RCC 7860 (cell line): ENCODE measurements at places on chromosomes 2 and 18.

DNA sequence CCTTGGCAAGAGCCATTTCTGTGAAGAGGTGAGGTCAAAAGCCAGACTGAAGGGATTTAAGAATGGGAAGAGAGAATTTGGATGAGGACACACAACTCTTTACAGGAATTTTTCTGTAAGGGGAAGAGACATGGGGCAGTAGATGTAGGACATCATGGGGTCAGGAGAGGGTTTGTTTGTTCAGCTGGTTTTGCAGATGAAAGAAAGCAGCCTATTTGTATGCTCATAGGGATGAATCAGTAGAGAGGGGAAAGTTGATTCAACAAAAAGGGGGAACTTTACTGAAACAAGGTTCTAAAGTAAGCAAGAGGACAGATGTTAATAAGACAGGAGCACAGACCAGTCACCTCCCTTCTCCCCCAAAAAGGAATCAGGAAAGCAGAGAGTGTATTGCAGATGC lies 11.2 kb downstream of the SCG2 start:
- DNase-seq = no peak

- DNase-seq = no peak
Observed at GRCh38 chr18:49013961-49014604, 63.3 kb upstream of the SMAD7 start.

- DNase-seq = no peak
Observed at GRCh38 chr2:128643221-128644065, 324.8 kb upstream of the HS6ST1 start.

GRCh38 chr2:146317959-146318358 lies 1526.9 kb upstream of the ACVR2A start:
- DNase-seq = no peak

DNA sequence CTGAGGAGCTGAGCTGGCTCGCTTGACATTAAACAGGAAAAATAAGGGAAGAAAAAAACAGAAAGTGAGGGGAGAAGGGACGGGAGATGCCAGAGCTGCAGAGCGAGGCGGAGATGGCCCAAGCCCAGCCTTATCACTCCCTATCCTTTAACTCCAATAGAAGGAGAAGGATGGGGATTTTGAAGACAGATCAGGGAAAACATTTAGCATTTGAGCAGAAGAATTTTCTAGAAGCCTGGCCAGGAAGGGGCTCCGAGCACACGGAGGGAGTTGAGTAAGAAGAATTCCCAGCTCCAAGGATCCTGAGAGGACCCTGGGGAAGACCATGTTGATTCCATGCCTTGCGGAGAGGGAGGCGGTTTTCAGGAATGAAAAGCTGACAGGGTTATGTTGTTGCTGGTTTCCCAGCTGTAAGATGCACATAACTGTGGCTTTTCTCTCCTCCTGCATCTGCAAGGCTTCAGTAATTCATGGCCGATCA lies 35.6 kb downstream of the TWIST2 start:
- DNase-seq = no peak

GRCh38 chr2:88885679-88886416 lies 194.4 kb downstream of the RPIA start:
- no peak for DNase-seq

- no peak for DNase-seq
Observed at GRCh38 chr2:30959653-30960052, 152.4 kb upstream of the CAPN13 start.

DNA sequence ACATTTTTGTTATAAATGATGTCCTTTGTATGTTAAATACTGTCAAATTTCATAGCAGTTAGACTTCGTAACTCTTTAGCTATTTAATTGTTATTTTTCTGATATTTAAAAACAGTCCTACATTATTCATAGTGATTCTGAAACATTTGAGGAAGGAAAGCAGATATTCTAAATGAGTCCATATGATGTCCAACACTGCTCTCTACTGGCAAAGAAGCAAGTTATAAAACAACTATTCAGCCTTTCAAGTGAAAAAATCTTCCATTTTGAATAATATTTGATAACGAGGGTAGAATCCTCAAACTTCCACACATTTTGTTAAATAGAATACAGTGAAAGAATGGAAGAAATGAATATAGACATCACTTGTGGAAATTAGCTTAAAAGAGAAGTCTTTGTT lies 220.8 kb downstream of the GULP1 start:
- DNase-seq = peak; percentile 60

GRCh38 chr2:190698895-190699294 lies 50.0 kb downstream of the NAB1 start:
- no peak for DNase-seq

DNA sequence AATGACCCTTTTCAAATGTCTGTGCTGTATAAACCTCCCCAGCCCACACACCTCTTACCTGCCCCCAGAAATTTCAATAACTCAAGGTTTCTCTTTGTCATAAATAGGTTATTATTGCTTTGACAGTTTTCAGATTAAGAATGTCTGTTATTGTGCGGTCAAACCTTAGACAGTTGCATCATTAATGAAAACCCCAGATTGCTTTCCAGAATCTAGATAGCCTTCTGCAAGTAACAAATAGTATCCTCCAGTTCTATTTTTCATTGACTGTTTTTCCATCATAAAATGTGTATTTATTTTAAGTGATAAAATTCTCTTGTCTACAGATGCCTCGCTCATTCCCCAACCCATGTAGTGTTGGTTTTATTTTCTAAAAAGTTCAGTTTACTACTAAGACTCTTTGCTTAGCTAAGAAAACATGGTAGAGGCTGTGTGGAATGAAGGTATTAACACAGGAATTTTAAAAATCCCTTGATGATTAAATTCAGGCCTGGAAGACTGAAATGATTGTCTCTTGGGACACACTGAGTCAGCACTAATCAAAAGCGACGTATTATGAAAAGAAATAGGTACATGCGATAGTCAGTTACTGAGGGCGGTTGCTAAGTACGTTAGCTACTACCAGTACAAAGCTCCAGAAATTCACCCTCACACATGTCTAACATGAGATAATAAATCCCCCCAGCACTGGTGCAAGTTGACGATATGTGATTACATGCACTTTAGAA lies 38.4 kb upstream of the ITGAV start:
- DNase-seq = no peak

DNA sequence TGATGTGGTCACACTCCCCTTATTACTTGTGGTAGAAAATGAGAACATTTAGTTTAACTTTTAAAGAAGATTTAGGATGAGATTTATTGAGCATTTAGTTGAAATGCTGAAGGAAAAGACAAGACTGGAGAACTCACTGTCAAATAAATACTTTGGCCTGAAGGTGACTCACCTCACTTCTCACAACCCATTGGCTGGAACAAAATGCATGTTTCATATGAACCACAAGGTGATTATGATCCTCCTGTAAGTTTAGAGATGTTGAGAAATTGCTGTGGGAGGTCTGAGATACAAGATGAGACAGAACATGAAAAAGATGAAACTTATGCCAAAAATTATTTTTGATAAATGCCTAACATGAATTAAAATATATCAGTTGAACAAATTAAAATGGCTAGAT lies 1004.5 kb downstream of the SOCS6 start:
- DNase-seq = no peak

- no peak for DNase-seq
Observed at GRCh38 chr18:5476961-5477800, 66.6 kb downstream of the EPB41L3 start.

GRCh38 chr2:172937884-172938712 lies 137.5 kb upstream of the MAP3K20 start:
- DNase-seq = no peak

GRCh38 chr18:8424917-8425725 lies 184.1 kb upstream of the RAB12 start:
- DNase-seq = peak; percentile 92

- DNase-seq = no peak
Observed at GRCh38 chr2:184091456-184091855, 506.9 kb upstream of the ZNF804A start.

GRCh38 chr2:231621051-231621879 lies 28.6 kb downstream of the TEX44 start:
- no peak for DNase-seq

GRCh38 chr2:124832521-124832920 lies 807.4 kb downstream of the CNTNAP5 start:
- no peak for DNase-seq

DNA sequence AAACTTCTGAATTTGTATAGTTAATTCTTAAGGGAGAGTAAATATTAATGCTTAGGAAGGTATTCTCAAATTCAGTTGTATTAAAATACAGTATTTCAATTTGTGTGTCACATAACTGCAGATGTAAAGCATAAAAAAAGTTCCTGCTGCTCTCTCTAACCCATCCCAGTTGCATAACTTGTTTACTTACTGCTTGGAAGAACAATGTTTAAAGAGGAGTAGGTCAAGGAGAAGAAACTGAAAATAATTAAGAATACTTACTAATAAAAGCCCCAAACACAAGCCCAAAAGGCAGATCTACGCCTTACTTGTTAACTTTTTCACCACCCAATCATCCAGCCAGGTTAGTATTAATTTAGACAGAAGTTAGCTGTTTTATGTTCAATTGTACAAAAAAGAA lies 81.2 kb downstream of the ORC4 start:
- no peak for DNase-seq

DNA sequence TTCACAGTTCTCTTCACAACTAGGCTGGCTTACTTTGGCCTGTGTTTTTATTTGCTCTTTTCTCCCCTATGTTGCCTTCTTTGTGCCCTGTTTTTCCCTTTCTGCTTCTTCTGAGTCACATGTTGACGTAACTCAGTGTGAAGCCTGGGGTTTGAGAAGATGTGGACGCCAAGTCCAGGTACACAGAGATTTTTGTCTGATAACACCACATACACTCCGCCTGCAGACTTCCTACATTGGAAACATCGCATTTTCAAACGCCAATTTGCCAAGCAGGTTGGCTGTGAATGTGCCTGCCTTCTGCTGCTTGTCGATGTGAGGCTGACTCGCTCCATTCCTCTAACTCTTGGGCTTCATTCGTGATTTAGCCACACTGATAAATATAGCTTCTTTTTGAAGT lies 62.6 kb upstream of the FN1 start:
- no peak for DNase-seq

GRCh38 chr2:240604939-240605716 lies 18.6 kb downstream of the CAPN10 start:
- no peak for DNase-seq

- no peak for DNase-seq
Observed at GRCh38 chr18:67581178-67581577, 64.7 kb upstream of the DSEL start.

DNA sequence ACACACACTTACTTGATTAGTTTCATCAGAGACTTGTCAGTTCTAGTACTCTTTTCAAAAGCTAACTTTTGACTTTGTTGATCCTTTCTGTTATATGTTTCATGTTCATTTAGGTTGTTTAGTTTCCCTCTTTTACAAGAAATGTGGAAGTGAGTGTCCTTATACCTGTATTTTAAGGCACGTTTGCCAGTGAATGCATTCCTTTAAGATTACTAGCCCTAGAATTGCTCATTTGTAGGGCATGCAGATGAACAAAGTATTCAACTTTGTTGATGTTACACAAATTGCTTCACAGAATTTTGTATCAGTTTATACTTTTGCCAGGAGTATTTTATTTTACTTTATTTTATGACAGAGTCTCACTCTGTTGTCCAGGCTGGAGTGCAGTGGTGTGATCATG lies 6.3 kb downstream of the IL1RL2 start:
- DNase-seq = no peak

GRCh38 chr2:192243488-192243887 lies 48.8 kb upstream of the TMEFF2 start:
- no peak for DNase-seq

- no peak for DNase-seq
Observed at GRCh38 chr2:173843526-173843925, 121.6 kb downstream of the SP3 start.

DNA sequence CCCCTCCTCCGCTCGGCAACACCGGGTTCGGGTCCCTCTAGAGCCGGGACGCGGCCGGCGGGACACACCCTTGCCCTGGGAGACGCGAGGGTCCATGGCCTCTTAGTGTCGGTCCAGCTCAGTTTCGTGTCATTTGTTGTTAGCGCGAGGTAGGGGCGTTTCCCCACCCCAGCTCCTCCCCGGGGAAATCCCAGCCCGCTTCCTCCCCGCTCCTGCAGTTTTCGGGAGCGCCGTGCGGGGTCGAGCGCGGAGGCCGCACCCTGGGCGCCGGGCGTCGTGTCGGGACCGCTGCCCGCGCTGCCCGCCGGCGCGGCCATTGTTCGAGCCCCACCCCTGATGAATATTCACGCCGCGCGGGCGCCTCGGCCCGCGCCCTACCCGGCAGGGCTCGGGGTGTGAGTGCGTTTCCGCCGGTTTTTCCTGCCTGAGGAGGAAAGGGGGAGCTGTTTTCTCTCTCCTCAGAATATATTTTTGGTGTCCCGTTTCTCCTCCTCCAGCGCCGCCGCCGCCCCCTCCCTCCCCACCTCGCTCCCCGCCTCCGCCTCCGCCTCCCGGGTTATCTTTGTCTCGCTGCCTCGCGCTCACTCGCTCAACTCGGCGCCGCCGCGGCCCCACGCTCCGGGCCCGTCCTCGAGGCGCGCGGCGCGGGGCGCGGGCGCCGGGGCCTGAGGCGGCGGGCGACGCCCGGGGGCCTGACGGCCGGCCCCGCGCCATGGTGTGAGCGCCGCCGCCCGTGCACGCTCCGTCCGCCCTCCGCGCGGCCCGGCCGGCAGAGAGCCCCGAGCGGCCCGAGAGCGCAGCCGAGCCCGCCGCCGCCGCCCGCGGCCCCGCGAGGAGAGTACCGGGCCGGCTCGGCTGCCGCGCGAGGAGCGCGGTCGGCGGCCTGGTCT lies at the start of gene MAP4K4:
Gene MAP4K4 (plus strand): TSS at position 584 of the 890 bp plus-strand sequence. CDS start 374 bp downstream, outside the sequence.
- peak; percentile 74 for DNase-seq

- DNase-seq = no peak
Observed at GRCh38 chr2:138035608-138036217, 71.4 kb downstream of the HNMT start.

GRCh38 chr2:69762025-69762424 lies 20.1 kb downstream of the ANXA4 start:
- no peak for DNase-seq

DNA sequence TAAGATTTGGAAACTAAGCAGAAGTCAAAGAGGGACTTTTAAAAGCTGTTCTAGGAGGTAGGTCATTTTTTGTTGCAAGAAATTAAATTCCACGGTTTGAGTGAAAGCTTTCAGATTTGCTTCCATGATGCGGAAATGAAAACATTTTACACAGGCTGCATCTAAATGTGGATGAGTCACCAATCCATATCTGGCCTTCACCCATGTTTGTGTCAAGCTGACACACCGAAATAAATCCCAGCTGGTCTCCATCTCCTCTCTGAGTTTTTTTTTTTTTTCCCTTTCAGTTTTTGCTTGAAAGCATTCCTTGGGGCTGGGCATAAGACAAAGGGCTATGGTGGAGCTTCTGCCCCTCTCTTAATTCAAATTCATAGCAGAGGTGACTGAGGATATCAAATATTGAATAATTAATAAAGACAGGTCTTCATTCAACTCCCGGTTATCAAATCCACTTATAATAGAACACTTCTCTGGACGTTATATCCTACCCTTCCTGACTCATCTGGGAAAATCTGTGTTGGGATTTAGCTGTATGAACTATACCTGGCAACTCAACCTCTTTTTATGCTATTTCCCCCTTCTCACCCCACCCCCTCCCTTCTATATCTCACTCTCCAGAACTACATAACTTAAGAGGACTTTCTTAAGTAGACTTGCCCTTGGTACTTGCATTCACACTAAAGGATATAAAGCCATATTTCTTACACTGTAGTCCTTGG lies 558.3 kb upstream of the GCFC2 start:
- DNase-seq = no peak
